Activated T-helper 1 cell treated with anti-CD3 and anti-CD28 coated beads, Interleukin-2, amount 50 U/mL, for 16 hours (primary cell): ENCODE measurements at places on chromosomes 7 and 10.
A peak's percentile ranks its signal among the peaks of the same experiment; 100 is the strongest.

DNA sequence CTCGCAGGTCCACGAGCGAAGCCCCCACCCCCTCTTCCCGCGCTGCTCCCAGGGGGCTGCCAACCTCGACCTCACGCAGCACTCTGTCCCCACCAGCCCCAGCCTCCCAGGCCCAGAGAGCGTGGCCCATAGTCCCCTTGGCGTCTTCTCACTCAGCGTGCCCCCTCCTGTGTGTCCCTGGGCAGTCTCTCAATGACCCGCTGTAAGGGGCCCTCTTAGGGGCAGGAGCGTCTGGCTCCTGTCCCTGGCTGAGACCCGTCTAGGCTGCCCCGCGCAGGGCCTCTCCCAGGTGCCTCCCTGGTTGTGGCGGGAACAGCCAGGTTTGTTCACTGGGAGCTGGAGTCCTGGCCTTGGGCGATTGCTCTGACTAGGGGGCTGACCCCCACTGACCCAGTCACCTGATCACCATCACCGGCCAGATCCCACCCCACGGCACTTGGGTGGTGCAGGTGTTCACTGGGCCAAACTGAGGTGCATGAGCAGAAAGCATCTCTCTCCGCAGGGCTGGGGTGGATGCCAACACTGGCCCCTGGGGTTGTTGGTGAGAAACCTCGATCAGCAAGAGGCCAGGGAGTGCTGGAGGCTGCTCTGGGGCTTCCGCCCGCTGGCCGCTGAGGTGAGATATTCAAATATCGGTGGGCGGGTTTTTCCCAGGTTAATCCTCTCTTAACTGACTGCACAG lies 12.6 kb upstream of the WDFY4 start:
- no peak for DNase-seq

DNA sequence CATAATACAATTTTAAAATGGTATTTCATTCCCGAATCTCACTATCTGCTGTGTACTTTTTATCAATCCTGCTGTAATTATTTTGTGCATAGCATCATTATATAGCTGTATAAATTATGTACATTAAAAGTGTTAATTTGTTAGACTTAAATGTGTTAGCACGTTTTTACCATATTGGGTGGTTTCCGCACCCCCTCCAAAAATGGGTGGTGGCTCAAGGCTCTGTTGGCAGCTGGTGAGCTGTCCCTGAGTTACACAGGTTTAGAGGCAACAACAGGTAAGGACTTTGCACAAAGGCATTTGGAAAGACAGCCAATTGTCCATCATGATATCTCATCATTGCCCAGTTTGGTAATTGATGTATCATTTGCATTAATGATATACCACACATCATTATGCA lies 18.6 kb upstream of the LMTK2 start:
- DNase-seq: no peak

GRCh38 chr10:22805304-22805703 lies 90.9 kb upstream of the PIP4K2A start:
- DNase-seq: no peak

DNA sequence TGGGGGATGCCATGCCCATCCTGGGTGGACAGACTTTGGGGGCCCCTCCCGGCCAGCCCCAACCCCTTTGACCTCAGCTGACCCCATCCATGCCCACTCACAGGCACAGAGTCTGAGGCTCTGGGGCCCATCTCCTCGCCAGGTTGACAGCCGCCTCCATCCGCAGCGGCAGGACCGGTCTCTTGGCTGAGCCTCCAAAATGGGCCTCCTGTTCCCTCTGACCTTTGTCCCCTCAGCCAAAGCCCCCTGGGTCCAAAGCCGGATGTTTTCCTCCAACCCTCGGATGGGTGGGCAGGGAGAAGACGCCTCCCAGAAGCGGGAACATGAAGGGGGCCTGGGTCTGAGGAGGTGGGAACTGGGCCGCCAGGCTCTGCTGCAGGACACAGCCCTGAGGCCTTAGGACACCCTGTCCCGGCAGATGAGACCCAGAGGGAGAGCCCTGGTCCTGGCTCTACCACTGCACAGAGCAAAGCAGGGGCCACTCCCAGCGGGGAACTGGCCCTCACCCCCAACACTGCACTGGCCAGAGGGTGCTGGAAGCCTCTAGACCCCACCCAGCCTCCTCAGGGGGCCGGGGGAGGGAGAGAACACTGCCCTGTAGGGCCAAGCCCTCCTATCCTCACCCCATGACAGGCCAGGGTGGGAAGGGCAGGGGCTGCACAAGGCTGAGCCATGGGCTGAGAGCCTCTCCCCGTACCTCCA lies 12.6 kb downstream of the PDGFA start:
- DNase-seq: no peak

DNA sequence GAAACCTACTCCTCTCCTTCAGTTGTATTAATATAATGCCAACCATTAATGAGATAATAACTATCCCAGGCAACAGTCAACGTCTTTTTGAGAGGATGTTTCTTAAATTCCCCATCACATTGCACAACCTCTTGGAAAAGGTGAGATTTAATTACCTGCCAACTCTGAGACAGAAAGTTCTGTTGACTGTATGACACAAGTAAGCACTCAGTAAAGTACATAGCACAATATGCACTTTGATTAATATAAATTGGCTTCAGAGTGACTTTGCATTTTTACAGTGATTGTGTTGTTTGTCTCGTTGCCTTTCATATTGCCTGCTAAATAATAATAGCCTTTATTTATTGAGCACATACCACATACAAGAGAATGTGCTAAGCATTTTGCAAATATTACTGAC lies 46.7 kb downstream of the CAV1 start:
- DNase-seq: no peak

- no peak for DNase-seq
Measured at GRCh38 chr10:99929360-99929759, 80.4 kb downstream of the DNMBP start.

DNA sequence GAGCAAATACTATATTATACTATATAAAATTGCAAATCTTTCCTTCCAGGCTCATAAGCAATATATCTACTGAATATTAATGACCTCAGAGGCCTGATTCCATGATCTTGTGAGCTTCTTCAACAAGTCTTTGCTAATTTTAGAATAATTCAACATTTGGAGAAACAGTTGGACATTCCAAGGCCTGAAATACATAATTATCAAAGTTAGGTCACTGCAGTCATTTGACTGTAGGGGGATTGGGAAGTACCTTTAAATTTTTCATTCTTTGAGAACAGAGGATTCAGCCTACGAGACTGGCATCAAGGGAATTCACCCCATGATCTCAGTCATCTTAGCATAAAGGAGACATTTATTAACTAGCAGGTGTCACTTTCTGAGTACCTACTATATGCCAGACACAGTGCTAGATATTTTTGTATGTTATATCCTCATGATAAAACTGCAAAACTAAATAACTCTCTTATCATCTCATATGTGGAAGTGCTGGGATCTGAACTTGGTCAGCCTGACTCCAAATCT lies 85.4 kb downstream of the DOCK4 start:
- DNase-seq: no peak

DNA sequence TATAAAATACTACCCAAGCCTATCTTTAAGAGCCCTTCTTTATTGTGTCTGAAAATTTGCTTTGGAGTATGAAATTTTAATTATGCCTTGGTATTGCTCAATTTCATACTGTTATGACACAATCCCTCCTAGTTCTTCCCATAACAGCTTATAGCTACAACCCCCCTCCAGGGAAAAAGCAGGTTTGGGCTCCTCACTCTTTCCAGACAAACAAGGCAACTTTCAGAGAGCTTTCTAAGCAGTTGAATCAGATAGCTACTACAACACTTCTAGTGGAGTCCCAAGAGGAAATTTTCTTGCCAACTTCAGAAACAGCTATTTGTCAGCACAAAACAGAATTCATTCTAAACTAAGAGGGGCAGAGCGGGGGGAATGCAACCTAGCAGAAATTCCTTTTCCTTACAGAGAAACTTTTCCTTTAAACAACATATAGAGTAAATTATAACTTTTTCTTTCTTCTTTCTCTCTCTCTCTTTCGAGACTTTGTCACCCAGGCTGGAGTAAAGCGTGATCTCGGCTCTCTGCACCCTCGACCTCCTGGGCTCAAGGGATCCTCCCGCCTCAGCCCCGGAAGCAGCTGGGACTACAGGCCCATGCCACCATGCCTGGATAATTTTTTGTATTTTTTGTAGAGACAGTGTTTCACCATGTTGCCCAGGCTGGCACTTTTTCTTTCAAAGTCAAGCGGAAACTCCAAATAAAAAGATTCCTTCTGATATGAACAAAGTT lies 26.0 kb upstream of the JMJD1C start:
- DNase-seq: no peak

DNA sequence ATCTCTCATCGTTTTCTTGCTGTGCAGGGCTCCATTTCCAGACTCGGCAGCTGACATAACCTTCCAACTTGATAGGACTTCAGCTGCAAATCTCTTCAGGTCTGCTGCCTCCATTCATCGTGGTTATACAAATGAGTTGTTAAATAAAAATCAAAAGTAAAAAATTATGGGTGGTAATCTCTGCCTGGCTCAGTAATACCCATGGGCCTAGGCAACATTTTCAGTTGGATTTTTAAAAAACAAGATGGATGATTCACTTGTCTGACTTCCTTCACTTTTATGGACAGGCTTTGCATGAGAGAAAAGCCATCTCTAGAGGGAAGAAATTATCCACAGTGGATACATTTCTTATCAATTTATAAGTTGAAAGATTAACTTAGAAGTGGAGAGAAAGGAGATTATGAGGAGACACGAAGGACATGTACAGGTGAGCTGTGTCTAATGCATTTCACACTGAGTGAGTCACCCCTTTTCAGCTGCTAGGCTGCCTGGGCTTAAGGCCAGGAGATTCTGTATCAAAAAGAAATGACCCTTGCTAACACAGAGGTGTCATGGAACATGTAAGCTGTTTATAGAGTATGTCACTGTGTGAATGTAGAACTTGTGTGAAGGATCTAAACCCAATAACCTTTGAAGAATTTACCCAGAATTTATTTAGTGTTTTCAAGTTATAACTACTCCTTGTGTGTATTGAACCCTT lies 495.1 kb downstream of the AUTS2 start:
- no peak for DNase-seq

GRCh38 chr10:34386921-34387320 lies 428.2 kb downstream of the PARD3 start:
- no peak for DNase-seq

DNA sequence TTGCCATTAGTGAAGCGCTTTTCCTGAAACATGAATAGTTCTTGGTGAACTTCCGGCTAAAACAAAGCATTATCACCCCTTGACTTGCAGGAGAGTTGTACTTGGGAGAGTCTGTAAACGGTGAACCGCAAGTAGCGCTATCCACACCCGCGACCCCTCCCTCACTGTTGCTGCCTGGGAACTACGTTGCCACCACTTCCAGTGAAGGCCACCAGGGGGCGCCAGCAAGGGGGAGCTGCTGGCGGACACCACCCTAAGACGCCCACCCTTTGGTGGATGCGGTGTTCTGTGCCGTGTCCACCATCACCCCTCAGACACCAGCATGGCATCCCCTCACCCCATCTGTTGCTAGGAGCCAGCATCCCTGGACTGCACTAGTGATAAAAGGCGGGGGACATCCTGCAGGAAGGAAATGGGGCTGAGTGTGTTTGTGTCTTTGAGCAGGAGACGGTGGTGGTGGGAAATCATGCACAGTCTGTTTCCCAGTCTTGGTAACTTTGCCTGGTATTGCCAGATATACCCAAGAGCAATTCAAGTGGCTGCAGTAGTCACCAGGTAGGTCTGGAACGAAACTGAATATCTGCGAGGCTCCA lies 298.2 kb downstream of the FRMD4A start:
- peak; percentile 12 for DNase-seq

GRCh38 chr7:155882596-155882995 lies 70.3 kb upstream of the SHH start:
- DNase-seq: no peak

- peak; percentile 39 for DNase-seq
Measured at GRCh38 chr7:105808703-105809590, 67.5 kb downstream of the ATXN7L1 start.

GRCh38 chr7:73828972-73829371 lies 1.8 kb upstream of the CLDN4 start:
- no peak for DNase-seq

DNA sequence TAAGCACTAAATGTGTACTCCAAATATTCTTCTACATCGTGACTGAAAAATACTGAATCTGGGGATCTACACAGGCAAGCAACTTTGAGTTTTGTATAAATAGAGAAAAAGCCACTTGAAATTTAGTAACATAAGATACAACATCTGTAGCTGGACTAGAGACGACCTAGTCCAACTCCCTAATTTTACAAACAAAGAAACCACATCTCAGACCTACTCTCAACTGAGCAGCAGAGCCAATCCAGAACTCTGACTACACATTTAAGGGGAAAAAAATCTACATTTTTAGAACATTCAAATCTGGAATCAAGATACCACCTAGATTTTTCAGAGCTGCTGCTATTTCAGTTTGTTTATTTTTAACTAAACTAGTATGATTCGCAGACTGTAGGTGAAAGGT lies 88.9 kb downstream of the CABCOCO1 start:
- DNase-seq: no peak

- DNase-seq: no peak
Measured at GRCh38 chr10:86506062-86506461, 15.5 kb downstream of the WAPL start.

- no peak for DNase-seq
Measured at GRCh38 chr10:132480356-132480755, 57.2 kb upstream of the INPP5A start.
